ENCODE measurements at places on chromosomes 6 and 20.

DNA sequence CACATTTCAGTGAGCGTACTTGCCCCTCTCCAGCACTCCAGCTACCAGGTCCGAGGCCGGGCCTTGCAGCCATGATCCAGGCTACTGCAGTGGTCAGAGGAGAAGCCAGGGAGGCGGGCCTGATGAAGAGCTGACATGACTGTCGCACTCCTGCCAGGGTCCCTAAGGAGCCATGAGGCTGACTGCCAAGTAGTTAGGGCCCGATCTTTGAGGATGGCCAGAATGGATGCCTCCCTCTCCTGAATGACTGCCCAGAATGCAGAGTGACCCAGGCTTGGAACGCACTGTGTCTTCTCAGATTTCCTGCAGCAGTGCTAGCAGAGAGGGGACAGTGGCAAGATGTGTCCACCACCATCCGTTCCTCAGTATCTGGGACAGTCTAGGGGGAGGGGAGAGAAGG lies 24.7 kb upstream of the LRFN2 start:
- DNase-seq = peak; percentile 24

DNA sequence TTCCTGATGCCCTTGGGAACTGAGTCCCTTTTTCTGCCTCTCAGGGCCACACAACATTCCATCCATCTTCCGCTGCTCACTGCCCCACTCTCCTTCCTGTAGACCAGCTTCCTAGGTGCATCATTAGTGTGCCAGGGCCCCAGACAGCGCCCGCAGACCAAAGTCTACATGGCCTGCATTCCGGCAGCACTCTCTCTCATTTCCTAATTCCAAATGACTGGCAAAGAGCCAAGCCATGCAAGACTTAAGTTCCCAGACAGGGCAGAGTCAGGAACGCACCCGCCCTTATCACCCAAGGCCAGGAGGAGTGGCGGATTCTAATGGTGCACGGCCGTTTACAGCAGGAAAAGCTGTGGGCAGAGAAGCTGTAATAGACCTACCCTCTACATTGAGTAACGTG lies 159.8 kb upstream of the ARID1B start:
- DNase-seq = no peak

GRCh38 chr20:50885781-50886180 lies 45.5 kb downstream of the ADNP start:
- no peak for DNase-seq

DNA sequence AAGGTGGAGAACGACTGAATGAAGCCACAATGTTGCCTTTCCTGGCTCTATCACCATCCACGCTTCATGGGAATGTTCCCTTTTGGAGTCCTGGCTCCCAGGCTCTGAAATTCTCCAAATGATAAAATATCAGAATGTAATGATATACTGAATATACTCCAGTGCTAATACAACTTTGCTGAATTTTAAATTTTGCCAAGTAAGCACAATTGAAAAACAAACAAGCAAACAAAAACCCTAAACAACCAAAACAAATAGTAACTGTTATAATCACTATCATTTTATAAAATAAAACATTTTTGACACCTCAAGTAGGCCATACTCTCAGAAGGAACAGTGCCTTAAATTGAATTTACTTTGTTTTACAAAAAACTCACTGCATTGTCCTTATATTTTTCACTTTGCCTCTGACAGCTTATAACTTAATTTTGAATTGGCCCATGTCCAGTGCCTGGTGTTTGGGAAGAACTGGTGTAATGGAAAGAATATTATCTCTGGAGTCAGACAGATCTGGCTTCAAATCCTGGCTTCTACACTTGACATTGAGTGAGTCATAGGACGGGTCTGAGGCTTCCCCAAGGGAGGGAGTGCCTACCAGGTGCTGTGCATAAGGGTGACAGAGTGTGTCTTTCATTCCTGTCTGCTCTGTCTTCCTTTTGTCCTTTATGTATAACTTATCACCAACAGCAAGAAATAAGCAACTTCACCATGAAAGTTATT lies 698.3 kb downstream of the EPM2A start:
- DNase-seq = no peak
